GM04503 (cell line): ENCODE measurements at places on chromosomes 6 and 20.

DNA sequence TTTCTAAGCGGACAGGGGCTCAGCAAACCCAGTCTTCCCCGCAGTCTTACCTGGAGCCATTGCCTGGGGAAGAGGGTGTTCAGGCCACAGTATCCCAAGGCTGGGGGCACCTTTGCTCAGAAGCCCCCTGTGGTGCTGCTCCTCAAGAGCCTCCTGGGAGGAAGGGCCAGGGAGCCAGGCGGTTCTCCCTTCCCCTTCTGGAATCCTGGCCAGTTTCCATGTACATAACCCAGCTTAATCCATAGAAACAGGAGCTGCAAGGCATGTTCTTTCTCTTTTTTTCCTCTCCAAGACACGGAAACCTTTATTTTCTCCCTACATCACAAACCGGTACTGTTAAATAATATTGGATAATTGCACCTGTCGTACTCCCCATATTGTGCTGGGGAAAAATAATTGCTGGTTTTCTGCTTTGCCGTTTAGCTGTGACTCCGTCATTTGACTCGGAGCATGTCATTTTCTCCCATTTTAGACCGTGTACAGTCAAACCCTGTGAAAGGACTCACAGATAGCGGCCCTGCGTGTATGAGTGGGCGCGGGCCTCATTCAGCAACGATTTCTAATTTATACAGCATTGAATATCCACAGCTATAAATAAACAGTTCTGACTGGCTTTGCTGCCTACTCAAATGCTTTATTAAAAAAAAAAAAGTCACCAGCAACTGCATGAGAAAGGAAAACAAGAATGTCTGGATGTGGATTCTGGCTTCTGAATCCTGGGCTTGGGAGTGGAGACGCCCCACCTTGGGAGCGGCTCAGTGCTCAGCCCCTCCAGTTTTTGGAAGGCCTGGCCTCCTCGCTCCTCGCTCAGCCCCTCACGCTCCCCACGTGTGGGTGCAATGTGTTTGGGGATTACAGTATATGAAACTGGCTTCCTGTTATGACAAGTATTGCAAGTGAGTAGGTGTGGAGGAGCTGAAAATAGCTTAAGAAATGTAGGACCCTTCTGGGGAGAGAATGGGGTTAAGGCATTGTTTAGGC, 67.3 kb downstream of the ADTRP start:
- no peak for DNase-seq

GRCh38 chr6:89723046-89723445, 84.5 kb upstream of the LYRM2 start:
- DNase-seq: no peak

GRCh38 chr6:129120856-129121638, 238.1 kb downstream of the LAMA2 start:
- no peak for DNase-seq

GRCh38 chr20:57482148-57482547, 42.8 kb downstream of the CTCFL start:
- no peak for DNase-seq

DNA sequence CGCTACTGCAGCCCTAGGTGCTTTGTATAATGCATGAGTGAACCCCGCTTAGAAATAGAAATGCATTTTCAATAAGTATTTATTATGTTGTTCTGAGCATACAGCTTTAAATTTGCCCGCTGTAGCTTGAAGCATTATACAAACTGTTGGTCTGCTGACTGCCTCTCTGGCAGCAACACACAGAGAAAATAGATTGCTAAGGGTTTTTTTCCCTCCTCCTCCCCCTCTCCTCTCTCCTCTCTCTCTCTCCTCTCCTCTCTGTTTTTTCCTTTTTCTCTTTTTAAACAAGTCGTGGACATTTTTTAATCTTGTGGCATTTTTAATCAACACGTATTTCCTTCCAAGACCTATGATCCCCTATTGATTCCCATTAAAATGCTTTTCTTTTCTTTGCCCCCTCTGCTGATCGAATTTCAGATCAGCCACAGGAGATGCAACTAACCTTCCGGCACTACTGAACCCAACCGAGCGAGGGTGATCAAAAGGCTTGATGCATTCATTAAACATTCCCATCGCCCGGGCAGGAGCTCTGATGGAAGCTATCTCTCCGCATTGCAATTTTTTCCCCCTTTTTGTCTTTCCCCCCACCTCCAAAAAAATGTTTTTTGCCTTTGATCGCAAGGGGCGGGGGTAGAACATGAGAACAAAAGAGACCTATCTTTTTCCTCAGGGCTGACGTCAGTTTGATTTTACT, 90.7 kb upstream of the ARID1B start:
- DNase-seq: no peak

- DNase-seq: no peak
Measured at GRCh38 chr6:144123421-144123820, 26.9 kb upstream of the STX11 start.

- DNase-seq: no peak
Measured at GRCh38 chr6:158068893-158069799, 87.5 kb downstream of the SYNJ2 start.

DNA sequence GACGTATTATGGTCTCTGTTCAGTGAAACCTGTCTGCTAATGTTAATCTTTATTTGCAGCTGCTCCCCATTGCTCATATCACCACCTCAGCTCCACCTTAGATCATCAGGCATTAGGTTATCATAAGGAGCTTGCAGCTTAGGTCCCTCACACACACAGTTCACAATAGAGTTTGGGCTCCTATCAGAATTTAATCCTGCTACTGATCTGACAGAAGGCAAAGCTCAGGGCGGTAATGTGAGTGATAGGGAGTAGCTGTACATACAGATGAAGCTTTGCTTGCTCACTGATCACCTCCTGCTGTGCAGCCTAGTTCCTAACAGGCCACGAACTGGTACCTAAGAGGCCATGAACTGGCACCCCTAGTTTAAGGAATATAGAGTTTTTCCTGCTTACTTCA, 989.7 kb downstream of the EYS start:
- DNase-seq: no peak
